T-cell (primary cell): ENCODE measurements at places on chromosomes 7 and 10. TPM values are rescaled to one million over a fixed set of nuclear protein-coding genes. Genes with fewer than 3 reads are reported as not detected.

DNA sequence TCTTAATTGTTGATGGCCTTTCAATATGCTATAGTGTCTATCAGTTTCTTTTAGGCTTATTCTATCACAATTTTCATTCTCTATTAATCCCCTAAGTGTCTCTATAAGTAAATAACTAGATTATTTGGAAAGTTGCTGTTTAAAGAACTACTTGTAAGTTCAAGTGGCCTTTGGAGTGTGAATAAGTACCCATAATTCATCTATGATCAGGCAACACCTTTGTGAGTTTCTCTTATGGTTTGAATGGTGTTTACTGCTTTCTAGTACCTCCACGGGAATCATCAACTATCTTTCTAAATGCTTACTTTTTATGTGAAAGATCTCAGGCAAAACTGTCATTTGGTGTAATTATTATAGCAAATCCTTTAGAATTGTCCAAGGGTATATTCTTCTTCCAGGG lies 166.7 kb downstream of the POU6F2 start:
- H3K36me3 ChIP-seq, result no peaks in the 10 kb centered on the region
- H3K27ac ChIP-seq, result no peak overlapping the region
- no peak for DNase-seq

DNA sequence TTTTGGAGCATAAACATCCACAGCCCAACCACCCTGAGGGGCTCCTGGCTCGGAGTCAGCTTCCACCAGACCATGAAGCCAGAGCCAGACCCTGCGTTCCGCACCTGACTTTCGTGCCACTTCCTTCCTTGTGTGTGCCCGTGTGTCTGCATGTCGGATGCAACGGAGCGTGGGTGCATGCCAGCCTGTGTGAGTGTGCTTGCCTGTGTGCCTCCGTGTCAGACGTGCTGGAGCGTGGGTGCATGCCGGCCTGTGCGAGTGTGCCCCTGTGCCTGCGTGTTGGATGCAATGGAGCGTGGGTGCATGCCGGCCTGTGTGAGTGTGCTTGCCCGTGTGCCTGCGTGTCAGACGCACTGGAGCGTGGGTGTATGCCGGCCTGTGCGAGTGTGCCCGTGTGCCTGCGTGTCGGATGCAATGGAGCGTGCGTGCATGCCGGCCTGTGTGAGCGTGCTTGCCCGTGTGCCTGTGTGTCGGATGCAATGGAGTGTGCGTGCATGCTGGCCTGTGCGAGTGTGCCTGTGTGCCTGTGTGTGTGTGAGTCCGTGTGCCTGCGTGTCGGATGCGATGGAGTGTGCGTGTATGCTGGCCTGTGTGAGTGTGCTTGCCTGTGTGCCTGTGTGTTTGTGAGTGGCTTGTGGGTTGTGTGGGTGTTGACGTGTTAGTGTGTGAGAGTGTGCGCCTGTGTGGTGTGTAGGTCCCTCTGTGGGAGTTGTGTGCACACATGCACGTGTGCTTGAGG lies 28.1 kb upstream of the KNDC1 start:
- H3K27ac ChIP-seq, result no peak overlapping the region
- H3K36me3 ChIP-seq, result no peaks in the 10 kb centered on the region
- H3K4me1 ChIP-seq, result no peaks in the 10 kb centered on the region
- DNase-seq, result no peak

DNA sequence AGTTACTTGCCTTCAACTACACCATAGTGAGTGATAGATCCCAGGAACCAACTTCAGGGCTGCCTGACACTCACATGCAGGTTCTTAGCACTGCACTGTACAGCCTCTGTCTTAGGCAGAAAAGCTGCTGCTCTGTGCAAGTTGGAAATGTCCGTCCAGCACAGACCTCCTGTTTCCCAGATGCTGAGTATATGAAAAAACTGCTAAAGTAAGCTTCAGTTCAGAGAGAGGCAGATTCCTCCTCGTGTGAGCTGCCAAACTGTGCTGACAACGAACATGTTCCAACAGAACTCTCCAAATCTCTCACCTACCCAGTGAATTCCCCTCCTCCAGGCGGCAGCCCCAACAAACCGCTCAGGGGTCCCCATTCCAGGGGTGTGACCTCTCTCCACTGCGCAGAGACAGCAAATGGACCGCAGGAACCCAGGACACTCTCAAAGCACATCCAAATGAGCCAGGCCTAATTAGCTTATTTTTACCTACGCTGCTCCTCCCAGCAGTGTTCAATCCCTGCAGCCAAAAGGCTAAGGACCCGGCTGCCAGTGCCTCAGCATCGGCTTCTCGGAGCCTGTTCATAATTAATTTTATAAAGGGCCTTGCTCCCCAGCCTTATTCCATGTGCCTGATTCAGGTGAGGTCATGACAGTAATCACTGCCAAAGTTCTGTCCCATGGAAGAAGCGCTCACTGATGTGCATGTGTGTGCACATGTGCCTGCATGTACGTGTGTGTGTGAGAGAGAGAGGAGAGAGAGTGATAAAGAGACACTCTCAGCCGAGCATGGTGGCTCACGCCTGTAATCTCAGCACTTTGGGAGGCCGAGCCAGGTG lies 159.5 kb upstream of the AUTS2 start:
- no peaks in the 10 kb centered on the region for H3K36me3 ChIP-seq
- H3K27ac ChIP-seq, result no peak overlapping the region
- no peak overlapping the region for H3K4me3 ChIP-seq

DNMBP gene
- total RNA-seq, result 5.8 TPM

DNA sequence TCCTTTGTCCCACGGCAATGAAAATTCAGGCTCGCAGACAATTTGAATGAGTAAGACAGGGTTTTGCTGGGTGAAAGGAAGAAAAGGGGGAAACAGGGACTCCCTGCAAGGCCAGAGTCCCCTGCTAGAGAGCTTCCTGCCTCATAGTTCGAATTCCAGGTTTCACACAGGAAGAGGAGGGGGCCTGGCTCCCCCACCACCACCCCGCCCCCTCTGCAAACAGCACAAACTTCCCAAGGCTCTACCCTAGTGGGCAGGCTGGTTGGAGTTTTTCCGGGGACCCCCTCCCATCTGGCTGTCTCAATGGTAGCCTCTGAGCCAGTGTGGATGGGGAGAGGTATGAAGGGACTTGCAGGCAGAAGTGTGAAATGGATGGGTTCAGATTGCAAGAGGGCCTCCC lies 57.4 kb upstream of the NEBL start:
- H3K27me3 ChIP-seq, result no peaks in the 10 kb centered on the region
- no peak overlapping the region for H3K27ac ChIP-seq
- no peak for DNase-seq
- no peak overlapping the region for H3K4me3 ChIP-seq
- H3K4me1 ChIP-seq, result no peaks in the 10 kb centered on the region
- no peaks in the 10 kb centered on the region for H3K36me3 ChIP-seq

DNA sequence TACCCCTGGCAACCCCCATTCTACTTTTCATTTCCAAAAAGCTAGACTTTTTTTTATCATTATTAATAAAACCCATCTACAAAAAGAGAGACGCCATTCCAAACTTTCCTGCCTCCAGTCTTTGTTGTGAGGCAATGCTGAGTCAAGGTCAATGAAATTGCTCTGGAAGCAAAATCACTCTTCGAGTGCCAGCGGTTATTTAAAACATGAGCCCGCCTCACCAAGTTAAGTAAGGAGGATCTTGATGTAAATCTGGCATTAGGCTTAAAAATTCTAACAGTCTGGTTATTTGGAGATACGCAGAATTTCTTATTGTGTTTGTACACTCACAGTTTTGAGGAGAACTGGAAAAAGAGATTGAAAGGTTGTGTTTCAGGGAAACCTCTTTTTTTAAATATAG lies 1196.3 kb downstream of the TYW1 start:
- no peak overlapping the region for H3K27ac ChIP-seq
- no peaks in the 10 kb centered on the region for H3K4me1 ChIP-seq
- no peak for DNase-seq

ANKRD1 gene
- not detected for total RNA-seq

- no peaks in the 10 kb centered on the region for H3K4me1 ChIP-seq
- H3K27ac ChIP-seq, result no peak overlapping the region
- H3K27me3 ChIP-seq, result no peaks in the 10 kb centered on the region
- H3K4me3 ChIP-seq, result no peak overlapping the region
Measured at GRCh38 chr7:81162234-81162633, 243.4 kb upstream of the SEMA3C start.

DNA sequence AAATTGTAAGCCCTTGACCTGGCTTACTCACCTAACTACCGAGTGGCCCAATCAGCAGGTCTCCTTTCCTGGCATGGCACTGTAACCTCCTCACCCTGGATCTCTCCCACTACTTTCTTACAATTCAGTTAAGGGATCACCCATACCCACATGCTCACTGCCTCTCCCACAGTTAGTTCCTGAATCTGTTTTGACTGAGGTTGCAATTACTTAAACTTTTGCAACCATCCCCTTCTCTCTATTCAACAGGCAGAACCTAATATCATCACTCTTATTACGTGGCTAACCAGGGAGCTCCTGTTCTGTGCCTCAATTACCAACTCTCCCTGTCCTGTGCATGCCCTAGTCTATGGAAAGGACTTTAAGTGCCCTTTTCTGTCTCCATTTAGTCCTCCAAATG lies 84.2 kb upstream of the IKZF1 start:
- no peaks in the 10 kb centered on the region for H3K36me3 ChIP-seq
- peaks cover 29% of the 10 kb centered on the region for H3K4me1 ChIP-seq
- no peaks in the 10 kb centered on the region for H3K27me3 ChIP-seq
- no peak overlapping the region for H3K4me3 ChIP-seq

- H3K36me3 ChIP-seq, result no peaks in the 10 kb centered on the region
- H3K4me1 ChIP-seq, result peaks cover 26% of the 10 kb centered on the region
- no peak overlapping the region for H3K4me3 ChIP-seq
- H3K27ac ChIP-seq, result no peak overlapping the region
- no peaks in the 10 kb centered on the region for H3K27me3 ChIP-seq
Measured at GRCh38 chr7:21939858-21940372, 5.8 kb downstream of the CDCA7L start.

DNA sequence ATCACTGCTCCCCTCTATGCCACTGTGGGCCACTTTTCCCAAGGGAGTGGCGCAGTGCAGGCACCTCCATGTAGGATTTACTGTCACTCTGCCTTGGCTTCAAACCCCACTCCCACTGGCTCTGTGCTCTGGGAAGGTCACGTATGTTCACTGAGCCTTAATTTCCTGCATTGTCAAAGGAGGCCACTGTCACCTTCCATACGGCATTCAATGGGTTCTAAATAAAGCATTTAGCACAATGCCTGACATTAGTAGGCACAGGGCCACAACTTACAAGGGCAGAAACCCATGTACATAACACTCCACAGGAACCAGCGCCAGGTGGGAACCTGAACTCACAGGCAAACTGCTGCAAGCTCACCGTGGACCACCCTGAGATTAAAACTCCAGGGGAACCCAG lies 196.4 kb downstream of the USP6NL start:
- no peaks in the 10 kb centered on the region for H3K4me1 ChIP-seq
- DNase-seq, result no peak
- no peak overlapping the region for H3K4me3 ChIP-seq
- H3K27ac ChIP-seq, result no peak overlapping the region
- no peaks in the 10 kb centered on the region for H3K27me3 ChIP-seq
